M059J (cell line): ENCODE measurements at places on chromosomes 13 and 19. TPM values are rescaled to one million over a fixed set of nuclear protein-coding genes. Genes with fewer than 3 reads are reported as not detected.

The SHANK1 gene
- 0.15 TPM in 2 replicates for total RNA-seq

GRCh38 chr13:103002279-103002678 lies 63.9 kb downstream of the SLC10A2 start:
- no peak for DNase-seq

DNA sequence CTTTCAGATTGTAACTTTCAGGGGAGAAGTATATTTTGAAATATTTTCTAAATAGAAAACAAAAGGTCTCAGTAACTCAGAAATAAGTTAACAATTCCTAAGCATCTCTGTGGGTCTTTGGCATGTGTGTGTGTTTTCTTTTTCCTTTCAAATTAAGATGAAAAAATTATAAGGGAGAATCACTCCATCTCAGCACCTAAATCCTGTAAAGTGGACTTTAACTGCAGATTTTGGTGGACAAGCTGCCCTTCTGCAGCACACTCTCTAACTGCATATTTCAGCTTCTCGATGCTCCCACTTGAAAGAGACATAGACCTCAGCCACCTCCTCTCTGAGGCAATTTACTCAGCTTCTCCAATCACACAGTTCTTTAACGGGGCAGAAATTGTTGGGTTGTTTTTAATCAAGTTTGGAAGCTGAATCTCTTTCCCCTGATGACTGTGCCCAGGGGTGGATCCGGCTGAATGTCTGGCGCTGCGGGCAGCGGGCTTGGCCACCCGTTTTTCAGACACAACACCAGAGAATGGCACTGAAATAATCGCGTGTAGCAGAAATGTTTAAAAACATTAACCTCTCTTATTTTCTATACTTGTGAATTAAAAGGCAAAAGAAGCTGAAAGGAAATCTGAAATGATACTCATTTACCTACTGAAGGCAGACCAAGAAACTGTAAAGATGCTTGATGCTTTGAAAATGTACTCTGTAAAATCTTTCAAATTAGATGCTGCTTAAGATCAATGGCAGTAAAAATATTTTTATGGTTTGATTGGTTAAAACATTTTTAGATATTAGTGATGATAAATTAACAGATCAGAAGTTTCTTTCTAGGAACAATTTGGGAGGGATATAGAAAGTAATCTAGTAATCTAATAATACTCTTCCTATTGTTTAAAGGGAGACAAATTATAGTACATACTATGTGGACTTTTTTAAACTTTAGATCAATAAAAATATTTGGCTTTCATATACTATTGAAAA lies 12.4 kb downstream of the ZIC2 start:
- DNase-seq: no peak

DNA sequence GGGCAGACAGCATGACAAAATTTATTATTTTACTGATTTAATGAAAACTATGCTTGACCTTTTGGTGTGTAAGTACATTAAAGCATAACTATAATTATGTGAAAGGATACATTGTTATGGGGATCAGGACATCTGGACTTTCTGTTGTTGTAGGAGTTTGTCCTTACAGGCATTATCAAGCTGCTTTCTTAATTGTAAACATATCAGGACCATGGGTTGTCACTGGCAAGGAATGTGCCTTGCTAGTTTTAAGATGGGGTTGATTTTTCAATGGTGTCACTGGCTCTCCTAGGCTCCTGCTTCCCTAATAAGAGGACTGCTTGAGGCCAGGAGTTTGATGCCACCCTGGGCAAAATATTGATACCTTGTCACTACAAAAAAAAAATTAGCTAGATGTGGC lies 32.6 kb downstream of the KBTBD6 start:
- no peak for DNase-seq

GRCh38 chr19:3664879-3665642 lies 35.2 kb downstream of the PIP5K1C start:
- DNase-seq: no peak

DNA sequence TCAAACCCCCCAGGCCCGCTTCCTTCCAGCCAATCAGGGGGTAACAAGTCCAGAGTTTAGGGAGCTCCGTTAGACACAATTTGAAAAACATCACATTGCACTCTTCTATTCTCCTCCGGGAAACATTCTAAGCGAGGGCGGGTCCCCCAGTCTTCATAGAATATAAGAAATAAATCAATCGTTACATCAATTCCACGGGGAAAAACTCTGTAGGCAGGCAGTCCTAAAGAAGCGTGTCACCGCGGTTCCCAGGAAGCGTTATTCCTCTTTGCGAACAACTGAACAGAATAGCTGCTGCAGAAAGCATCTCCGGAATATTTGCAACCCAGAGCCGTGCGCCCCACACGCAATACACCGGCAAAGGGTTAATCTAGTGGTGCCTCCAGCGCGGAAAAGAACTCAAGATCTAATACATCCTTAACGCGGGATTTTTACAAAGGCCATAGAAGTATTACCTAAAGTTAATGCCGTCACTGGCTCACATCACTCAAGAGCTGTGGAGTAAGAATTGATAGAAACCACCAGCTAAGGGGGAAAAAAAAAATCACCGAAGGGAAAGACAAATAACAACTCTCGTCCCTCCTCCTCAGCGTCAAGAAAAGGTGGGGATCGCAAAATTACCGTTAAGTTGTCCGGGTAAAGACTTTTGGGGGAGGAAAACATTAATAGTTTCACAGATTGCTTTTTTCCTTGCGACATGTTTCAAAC lies 65.1 kb downstream of the KCNRG start:
- DNase-seq: peak; percentile 43

DNA sequence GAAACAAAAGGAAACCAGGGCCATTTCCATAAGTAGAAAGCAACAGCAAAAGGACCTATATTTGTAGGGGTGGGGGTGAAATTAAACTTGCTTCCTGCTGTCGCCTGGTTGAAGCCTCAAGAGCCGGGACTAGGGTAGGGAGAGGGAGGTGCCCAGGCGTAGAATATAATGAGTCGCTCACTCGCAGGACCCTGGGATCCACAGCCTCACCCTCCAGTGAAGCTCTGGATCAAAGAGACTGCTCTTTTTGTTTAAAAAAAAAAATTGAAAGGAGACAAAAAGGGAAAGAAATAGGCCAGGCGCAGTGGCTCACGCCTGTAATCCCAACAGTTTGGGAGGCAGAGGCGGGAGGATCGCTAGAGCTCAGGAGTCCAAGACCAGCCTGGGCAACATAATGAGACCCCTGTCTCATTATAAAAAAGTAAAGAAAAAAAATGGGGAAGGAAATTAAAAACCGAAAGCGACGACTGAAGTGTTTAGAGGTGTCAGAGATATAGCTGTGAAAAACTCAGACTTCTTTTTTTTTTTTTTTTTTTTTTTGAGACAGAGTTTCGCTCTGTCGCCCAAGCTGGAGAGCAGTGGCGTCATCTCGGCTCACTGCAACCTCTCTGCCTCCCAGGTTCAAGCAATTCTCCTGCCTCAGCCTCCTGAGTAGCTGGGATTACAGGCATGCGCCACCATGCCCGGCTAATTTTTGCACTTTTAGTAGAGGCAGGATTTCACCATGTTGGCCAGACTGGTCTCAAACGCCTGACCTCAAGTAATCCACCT lies 10.9 kb upstream of the ADGRE5 start:
- DNase-seq: no peak

DNA sequence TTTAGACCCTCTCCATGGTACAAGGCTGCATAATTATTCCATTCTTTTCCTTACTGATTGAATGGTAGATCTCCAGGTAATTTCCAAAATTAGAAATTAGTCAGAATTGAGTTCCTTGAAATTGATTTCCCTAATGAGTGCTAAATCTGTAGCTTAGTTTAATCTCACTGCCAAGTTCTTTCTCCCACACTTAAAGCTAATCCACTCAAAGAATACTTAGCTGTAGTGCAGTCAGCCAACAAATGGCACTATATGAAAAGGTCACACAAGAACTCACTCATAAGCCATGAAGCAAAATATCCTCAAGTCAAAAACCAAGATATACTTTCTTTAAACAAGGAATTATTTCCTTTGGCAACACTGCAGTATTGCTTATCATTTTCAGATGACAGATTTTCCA lies 62.0 kb downstream of the XPO4 start:
- no peak for DNase-seq

DNA sequence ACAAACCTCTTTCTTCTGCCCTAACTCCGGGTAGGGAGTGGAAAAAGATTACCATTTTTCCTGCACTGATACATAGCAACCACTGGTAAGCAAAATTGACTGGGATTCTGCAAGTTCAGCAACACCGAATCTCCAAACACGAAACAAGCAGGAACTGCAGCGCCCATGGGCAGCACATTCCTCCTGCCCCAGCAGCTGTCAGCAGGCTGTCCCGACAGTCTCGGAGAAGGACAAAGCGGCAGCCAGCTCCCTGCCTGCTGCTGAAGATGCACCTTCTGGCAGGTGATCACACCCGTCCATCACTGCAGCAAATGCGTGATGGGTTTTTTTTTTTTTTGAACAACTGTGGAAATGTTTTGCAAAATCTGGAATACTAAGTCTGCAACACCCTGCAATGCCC lies 6.7 kb downstream of the TMTC4 start:
- no peak for DNase-seq

GRCh38 chr13:35782793-35783192 lies 306.3 kb upstream of the MAB21L1 start:
- no peak for DNase-seq

GRCh38 chr19:43594710-43595604 lies 977 bp downstream of the IRGQ start:
- DNase-seq: peak; percentile 68
